Endodermal cell (in vitro differentiated cells): ENCODE measurements at places on chromosomes 1 and 21. TPM values are rescaled to one million over a fixed set of nuclear protein-coding genes. Genes with fewer than 3 reads are reported as not detected.

- peak; percentile 71 for DNase-seq
- no peak overlapping the region for H3K4me3 ChIP-seq
- H3K27ac ChIP-seq, result no peak overlapping the region
- peaks cover 23% of the 10 kb centered on the region for H3K27me3 ChIP-seq
These were observed 116.3 kb downstream of the NAV1 start for GRCh38 chr1:201655243-201655642.

GRCh38 chr1:13823936-13824335, 123.9 kb downstream of the PRDM2 start:
- DNase-seq, result no peak
- H3K36me3 ChIP-seq, result no peaks in the 10 kb centered on the region
- H3K4me1 ChIP-seq, result no peaks in the 10 kb centered on the region
- H3K27ac ChIP-seq, result no peak overlapping the region

DNA sequence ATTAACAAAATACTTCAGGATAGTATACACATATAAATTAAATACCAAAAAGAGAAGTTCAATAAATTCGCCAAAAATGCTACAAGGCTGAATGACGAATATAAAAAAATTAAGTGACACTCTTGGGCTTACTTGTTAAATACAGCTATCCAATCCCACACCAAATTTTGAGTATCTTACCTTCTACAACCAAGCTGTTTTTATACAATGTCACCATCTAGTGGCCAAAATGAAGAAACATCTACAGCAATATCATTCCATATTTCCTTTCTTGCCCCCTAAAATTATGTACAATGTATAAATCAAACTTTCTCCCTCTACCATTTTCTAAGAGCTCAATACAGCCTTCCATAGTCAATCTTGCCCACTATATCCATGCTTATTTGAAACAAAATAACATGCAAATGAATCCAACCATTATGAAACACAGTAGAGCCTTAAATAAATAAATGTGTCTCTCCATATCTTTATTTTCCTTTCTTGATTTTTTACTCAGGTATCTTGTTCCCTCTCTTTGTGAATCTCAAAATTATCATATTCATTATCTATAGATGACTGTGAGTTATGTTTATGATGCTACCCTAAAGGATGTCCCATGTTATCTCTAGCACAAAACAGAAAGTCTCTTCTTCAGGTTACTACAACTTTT, 86.3 kb downstream of the ACBD6 start:
- H3K4me1 ChIP-seq, result no peaks in the 10 kb centered on the region
- H3K27me3 ChIP-seq, result no peaks in the 10 kb centered on the region
- H3K4me3 ChIP-seq, result no peak overlapping the region
- no peak overlapping the region for H3K27ac ChIP-seq
- no peak for DNase-seq

- H3K27ac ChIP-seq, result peak overlapping the region; percentile 40
- H3K4me1 ChIP-seq, result no peaks in the 10 kb centered on the region
- H3K4me3 ChIP-seq, result peak overlapping the region; percentile 91
- peaks cover 20% of the 10 kb centered on the region for H3K36me3 ChIP-seq
These were observed 576 bp downstream of the ZFP69 start for GRCh38 chr1:40477678-40478053.

DNA sequence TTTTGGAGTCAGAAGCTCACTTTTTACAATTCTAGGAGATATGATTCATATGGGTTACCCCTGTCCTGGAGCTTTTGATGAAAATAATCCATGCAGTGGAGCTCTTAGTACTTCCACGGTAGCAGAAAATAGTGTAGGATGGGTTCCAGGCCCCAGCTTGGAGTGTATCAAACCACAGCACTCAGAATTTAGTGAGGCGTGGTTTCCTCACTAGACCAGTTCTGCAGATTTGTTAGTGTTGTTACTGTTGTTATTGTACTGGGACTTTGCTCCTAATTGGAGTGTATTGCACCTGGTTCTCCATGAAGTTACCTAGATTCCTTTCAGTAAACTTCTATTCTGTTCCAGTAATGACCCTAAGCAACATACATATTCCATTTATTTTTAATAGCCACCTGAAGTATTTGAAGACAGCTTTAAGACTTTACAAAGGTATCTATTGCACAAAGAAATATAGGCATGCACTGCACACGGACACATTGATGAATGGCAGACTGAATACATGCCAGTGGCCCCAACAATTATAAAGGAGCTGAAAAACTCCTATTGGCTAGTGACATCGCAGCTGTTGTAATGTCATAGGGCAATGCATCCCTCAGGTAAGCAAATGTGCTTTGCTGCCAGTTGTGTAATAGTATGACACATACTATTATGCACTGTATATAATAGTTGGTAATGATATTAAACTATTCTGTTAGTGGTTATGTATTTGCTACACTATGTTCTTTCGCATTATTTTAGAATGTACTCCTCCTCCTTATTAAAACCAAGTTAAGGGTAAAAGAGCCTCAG, 1058.0 kb downstream of the KCNT2 start:
- no peak overlapping the region for H3K4me3 ChIP-seq
- H3K27me3 ChIP-seq, result no peaks in the 10 kb centered on the region
- H3K4me1 ChIP-seq, result no peaks in the 10 kb centered on the region
- DNase-seq, result no peak

GRCh38 chr1:43587001-43587400, 56.3 kb downstream of the PTPRF start:
- H3K27ac ChIP-seq, result no peak overlapping the region
- no peaks in the 10 kb centered on the region for H3K4me1 ChIP-seq
- no peak for DNase-seq
- H3K36me3 ChIP-seq, result peaks cover 29% of the 10 kb centered on the region
- H3K4me3 ChIP-seq, result no peak overlapping the region
- H3K27me3 ChIP-seq, result no peaks in the 10 kb centered on the region

- H3K27ac ChIP-seq, result no peak overlapping the region
- H3K4me1 ChIP-seq, result no peaks in the 10 kb centered on the region
- H3K4me3 ChIP-seq, result no peak overlapping the region
These were observed 141.6 kb upstream of the SLC45A1 start for GRCh38 chr1:8176279-8176678.

GRCh38 chr1:101645810-101646209, 350.9 kb downstream of the OLFM3 start:
- H3K36me3 ChIP-seq, result no peaks in the 10 kb centered on the region
- no peak overlapping the region for H3K4me3 ChIP-seq
- H3K27ac ChIP-seq, result no peak overlapping the region
- H3K4me1 ChIP-seq, result no peaks in the 10 kb centered on the region
- no peaks in the 10 kb centered on the region for H3K27me3 ChIP-seq

GRCh38 chr1:85245891-85246290, 13.6 kb downstream of the C1orf52 start:
- DNase-seq, result no peak
- H3K4me1 ChIP-seq, result peaks cover 9% of the 10 kb centered on the region
- peaks cover 6% of the 10 kb centered on the region for H3K36me3 ChIP-seq
- no peak overlapping the region for H3K4me3 ChIP-seq

GRCh38 chr1:155000411-155000725, 2.2 kb upstream of the ZBTB7B start:
- H3K27me3 ChIP-seq, result no peaks in the 10 kb centered on the region
- H3K27ac ChIP-seq, result peak overlapping the region; percentile 83
- no peak for DNase-seq
- peak overlapping the region; percentile 86 for H3K4me3 ChIP-seq

- H3K4me1 ChIP-seq, result peaks cover 20% of the 10 kb centered on the region
- no peak for DNase-seq
- H3K4me3 ChIP-seq, result peak overlapping the region; percentile 67
- H3K36me3 ChIP-seq, result peaks cover 13% of the 10 kb centered on the region
- no peaks in the 10 kb centered on the region for H3K27me3 ChIP-seq
- no peak overlapping the region for H3K27ac ChIP-seq
These were observed 4.8 kb downstream of the RCAN3 start for GRCh38 chr1:24507405-24507804.

GRCh38 chr1:220005489-220005888, 40.8 kb downstream of the EPRS1 start:
- H3K27ac ChIP-seq, result no peak overlapping the region
- no peaks in the 10 kb centered on the region for H3K27me3 ChIP-seq
- no peak for DNase-seq
- no peaks in the 10 kb centered on the region for H3K4me1 ChIP-seq

- no peaks in the 10 kb centered on the region for H3K36me3 ChIP-seq
- H3K27me3 ChIP-seq, result peaks cover 77% of the 10 kb centered on the region
- H3K4me3 ChIP-seq, result no peak overlapping the region
- no peak overlapping the region for H3K27ac ChIP-seq
These were observed 4.8 kb upstream of the TTC4 start for GRCh38 chr1:54710841-54711240.

DNA sequence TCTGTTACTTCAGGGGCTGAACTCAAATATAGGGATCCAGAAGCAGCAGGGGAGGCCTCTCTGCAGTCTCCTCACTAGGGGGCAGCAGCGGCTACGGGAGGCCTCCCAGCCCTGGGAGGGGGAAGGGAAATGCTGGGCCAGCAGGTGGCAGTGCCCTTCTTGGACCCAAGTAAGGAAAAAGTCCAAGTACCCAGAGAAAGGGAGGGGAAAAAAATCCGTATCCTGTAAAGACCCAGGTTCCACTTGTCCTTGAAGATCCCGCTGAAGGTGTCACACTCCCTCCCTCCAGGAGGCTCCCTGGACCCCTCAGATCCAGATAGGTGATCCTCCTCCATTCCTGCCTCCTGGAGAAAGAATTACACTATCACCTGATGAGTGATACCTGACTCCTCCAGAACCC, 14.1 kb upstream of the NUAK2 start:
- no peak overlapping the region for H3K27ac ChIP-seq
- peak; percentile 96 for DNase-seq
- no peaks in the 10 kb centered on the region for H3K27me3 ChIP-seq
- no peak overlapping the region for H3K4me3 ChIP-seq

DNA sequence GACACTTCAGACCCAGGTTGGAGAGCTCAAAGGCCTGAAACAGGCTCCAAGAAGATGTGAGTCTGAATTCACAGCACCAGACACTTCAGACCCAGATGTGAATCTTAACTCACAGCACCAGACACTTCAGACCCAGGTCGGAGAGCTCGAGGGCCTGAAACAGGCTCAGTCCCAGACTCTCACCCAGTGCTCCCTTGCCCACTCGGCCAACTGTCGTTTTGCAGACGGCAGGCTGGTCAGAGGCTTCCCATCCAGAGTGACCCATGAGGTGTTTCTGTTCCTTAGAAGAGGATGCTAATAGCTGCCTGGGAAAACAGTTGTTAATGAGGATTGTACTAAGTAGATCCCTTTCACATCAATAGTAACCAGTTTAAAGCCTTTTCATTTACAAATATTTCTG, 88.4 kb downstream of the ADARB1 start:
- H3K27ac ChIP-seq, result no peak overlapping the region
- no peaks in the 10 kb centered on the region for H3K4me1 ChIP-seq
- no peak overlapping the region for H3K4me3 ChIP-seq

- DNase-seq, result no peak
- H3K36me3 ChIP-seq, result no peaks in the 10 kb centered on the region
- no peak overlapping the region for H3K27ac ChIP-seq
- H3K4me3 ChIP-seq, result no peak overlapping the region
- H3K27me3 ChIP-seq, result no peaks in the 10 kb centered on the region
These were observed 2.1 kb upstream of the TMCO2 start for GRCh38 chr1:40245686-40246085.

DNA sequence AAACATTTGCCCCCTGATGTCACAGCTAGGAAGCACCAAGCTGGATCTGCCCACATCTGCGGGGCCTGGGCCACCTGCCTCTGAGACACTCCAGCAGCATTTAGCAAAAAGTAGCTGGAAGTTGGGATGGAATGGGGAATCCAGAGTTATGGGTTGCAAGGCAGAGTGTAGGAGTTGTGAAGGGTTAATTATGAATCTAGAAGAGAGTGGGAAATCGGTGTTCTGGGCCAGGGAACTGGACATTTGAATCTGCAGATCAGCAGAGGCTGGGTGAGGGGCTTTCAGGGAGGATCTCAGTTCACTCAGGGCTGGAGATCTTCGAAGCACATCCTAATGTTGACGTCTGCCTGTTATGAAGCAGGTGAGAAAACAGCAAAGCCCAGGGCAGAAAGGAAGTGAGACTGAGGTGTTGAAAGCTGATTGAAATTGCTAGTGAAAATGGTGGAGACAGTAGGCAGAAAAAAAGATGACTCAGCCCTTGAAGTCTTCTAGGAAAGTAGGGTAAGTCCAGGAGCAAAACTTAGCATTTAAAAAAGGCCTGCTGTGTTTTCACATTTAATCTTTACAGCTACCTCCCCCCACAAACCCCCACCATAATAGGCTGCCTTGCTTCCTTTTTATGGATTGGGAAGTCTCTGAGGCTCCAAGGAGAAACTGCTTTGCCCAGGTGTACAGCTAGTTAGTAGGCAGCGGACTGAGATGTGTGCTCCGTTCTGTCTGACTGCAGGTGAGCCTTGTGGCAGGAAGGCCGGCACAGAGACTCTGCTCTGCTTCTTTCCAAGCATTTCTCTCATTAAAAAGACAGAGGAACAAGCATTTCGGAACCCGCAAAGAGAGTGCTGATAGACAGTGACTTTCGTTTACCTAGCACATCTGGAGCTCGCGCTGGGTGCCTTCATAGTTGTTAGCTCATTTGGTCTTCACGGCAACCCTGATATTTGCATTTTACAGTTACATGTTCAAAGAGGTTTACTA, 7.2 kb downstream of the VANGL1 start:
- peak overlapping the region; percentile 5 for H3K27ac ChIP-seq
- peak overlapping the region; percentile 57 for H3K4me3 ChIP-seq
- peaks cover 44% of the 10 kb centered on the region for H3K36me3 ChIP-seq
- H3K27me3 ChIP-seq, result no peaks in the 10 kb centered on the region
- peaks cover 32% of the 10 kb centered on the region for H3K4me1 ChIP-seq

DNA sequence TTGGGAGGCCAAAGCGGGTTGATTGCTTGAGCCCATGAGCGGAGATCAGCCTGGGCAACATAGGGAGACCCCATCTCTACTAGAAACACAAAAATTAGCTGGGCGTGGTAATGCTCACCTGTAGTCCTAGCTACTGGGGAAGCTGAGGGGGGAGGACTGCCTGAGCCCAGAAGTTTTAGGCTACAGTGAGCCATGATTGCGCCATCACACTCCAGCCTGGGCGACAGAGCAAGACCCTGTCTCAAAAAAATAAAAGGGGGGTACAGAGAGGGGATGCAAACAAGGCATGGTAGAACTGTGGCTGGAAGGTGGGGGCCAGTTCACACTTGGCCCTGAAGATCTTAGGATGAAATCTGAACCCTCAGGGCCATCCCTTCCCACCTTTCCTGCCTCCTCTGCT, 1.2 kb upstream of the C1orf210 start:
- H3K4me1 ChIP-seq, result peaks cover 7% of the 10 kb centered on the region
- no peaks in the 10 kb centered on the region for H3K27me3 ChIP-seq
- no peak overlapping the region for H3K4me3 ChIP-seq
- no peaks in the 10 kb centered on the region for H3K36me3 ChIP-seq

Gene AADACL3
- 0.24 and 0.43 TPM in 2 replicates for total RNA-seq

Gene PHF13
- total RNA-seq, result 36.9 and 37.5 TPM in 2 replicates

Gene OR2G6
- total RNA-seq, result not detected in 3 replicates

Gene ACTL8
- 0.25 TPM in 1 of 2 replicates, not detected in the other for total RNA-seq

Gene CFHR5
- total RNA-seq, result not detected in 2 replicates

Gene HSPB7
- total RNA-seq, result not detected in 2 replicates

Gene SYT14
- 5.4 and 7.1 TPM in 2 replicates for total RNA-seq

Gene SEC16B
- 0.90 and 1.5 TPM in 2 replicates for total RNA-seq
